ENCODE measurements at places on chromosomes 3 and 15.

DNA sequence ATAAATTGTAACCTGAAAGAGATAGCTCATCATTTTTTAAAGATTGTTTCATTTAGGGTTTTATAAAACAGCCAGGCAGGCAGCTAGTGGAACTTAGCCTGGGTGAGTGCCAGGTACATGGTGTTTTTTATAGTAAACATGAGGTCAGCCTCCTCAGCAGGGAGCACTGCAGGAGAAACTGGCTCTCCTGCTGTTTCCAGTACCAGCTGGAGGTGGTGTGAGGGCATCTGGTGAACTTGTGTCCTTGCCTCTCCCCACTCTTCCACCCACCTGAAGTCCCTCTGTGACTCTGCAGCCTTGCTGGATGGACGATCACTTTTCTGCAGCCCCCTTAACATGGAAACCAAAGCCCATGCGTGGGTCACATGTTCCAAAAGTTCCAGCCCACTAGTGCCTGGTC, 128.4 kb downstream of the FAM174B start:
- DNase-seq = no peak

DNA sequence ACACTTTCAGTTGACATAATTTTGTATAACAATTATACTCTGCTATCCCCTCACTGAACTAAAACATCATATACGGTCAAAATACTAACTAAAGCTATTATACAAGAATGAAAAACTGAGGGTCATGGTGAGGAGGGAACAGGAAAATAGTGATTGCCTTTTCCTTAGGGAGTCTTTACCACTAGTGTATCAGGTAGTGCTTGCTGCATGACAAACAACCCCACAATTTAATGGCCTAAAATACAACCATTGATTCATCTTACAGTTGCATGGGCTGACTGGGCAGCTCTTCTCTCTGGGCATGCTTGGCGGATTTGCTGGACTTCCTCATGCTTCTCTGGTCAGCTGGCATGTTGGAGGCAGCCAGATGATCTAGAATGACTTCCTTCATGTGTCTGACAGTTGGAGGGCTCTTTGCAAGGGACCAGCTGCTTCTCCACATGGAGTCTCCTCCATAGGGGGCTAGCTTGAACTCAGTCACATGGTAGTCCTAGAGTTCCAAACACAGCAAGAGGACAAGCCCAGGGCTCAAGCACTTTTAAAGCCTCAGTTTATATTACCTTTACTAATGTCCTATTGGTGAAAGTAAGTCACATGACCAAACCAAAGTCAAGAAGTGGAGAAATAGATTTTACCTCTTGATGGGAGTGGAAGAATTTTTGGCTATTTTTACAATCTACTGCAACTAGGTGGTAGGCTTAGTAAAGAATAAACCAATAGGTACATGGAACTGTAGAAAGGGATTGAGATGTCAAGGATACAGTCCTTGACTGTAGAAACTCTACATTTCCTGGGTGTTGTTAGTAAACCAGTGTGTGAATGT, 18.8 kb downstream of the THAP10 start:
- DNase-seq = no peak

GRCh38 chr3:68017069-68017468, 362.7 kb upstream of the SUCLG2 start:
- no peak for DNase-seq

- no peak for DNase-seq
Observed at GRCh38 chr3:46663591-46664135, 29.8 kb downstream of the ALS2CL start.

DNA sequence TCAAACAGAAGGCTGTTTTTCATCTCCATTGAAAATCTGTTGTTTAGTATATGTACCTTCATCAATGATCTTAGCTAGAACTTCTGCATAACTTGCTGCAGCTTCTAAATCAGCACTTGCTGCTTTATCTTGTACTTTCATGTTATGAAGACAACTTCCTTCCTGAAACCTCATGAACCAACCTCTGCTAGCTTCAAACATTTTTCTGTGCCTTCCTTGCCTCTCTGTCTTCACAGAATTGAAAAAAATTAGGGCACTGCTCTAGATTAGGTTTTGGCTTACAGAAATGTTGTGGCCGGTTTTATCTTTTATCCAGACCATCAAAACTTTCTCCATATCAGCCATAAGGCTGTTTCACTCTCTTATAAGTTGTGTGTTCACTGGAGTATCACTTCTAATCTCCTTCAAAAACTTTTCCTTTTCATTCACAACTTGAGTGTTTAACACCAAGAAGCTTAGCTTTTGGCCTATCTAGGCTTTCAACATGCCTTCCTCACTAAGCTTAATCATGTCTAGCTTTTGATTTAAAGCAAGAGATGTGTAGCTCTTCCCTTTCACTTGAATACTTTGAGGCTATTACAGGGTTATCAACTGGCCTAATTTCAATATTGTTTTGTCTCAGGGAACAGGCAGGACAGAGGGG, 78.6 kb downstream of the IGSF11 start:
- DNase-seq = no peak

DNA sequence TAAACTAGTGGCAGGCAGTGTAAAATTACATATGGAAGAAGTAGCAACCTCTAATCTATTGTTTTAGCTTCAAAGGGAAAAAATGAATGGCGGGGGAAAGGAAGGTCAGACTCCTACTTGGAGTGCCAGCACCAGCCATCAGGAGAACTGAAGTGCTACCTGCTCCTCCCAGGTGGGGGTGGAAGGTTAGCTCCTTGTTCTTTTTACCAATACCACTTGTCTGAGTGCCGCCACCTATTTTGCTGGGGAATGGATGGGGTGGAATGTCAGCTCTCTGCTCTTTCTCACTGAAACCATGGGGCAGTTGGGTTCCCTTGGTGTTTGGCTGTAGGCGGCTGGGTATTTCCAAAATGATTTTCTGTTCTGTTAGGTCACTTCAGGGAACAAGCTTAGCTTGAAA, 428.7 kb upstream of the EPHA3 start:
- no peak for DNase-seq

DNA sequence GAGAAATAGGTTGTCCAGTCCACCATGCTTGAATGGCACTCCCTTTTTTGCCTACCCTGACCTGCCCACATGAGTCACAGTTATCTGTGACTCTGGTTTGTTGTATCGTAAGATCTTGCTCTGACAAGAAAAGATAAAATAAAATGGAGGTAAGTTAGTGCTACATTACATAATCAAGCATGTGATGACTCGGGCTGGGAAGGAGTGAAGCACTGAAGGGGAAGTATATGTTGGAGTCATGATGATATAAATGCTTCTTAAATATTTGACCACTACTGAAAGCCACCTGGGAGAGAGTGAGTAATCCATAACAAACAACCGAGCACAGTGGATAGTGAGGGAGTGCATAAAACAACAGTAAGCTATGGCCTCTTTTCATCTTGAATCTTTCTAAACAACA, 124.4 kb downstream of the SHOX2 start:
- no peak for DNase-seq

GRCh38 chr15:101479851-101480612, 9.5 kb downstream of the PCSK6 start:
- DNase-seq = no peak

GRCh38 chr3:125605756-125606155, 10.5 kb upstream of the OSBPL11 start:
- DNase-seq = no peak

- no peak for DNase-seq
Observed at GRCh38 chr3:13045241-13045903, 27.9 kb downstream of the IQSEC1 start.

GRCh38 chr3:152373379-152373778, 104.7 kb downstream of the MBNL1 start:
- no peak for DNase-seq

DNA sequence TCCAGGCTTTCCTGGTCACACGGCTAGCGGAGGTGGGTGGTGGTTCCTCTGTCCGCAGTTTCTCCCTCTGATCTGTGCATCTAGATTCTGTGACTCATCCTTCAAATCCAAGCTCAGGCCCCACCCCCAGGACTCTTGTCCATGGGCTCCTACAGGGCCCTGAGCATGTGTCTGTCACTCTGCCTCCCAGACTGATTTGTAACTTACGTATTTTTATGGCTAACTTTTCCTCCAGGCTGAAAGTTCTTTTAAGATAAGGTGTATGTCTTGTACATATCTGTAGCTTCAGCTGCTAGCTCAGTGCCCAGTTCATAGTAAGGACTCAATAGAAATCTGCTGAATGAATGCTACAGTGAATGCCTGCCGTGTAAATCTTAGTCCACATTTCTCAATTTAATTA, 8.0 kb downstream of the ESYT3 start:
- DNase-seq = no peak

GRCh38 chr3:2802429-2802828, 307.7 kb downstream of the IL5RA start:
- no peak for DNase-seq

DNA sequence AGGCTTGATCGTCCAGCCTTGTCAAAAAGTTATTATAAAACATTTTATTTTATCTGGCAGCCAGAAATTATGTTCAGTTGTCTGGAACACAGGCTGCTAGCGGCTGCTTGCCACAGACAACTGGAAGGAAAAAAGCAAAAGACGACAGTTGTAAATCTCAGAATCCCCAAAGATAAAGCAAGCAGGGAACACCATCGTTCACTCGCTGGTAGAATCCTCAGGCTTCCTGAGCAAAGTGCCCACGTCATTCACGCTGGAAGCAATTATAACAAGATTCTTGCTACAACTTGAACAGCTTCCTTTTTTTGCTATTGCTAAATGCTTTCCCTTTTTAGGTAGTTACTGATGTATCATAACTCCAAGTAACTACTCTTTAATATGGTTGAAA, 33.6 kb downstream of the ADAMTS17 start:
- no peak for DNase-seq

- no peak for DNase-seq
Observed at GRCh38 chr3:17398959-17399551, 343.4 kb downstream of the TBC1D5 start.

DNA sequence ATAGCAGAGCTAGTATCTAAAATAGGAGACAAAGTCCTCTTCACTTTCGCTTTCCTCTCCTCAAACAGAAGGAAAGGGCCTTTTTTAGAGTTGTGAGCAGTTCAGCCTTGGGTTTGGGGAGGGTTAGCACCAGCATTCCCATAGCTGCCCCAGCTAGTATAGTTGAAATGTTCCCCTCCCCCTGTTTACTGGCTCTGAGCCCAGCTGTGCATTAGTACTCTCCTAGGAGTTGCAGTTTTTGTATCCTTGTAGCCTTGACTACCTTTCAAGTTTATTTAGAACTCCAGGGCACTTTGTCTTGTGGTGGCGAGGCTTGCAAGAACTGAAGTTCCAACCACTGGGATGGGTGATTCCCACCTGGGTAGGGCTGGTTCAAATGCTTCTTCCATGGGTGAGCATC, 245.1 kb upstream of the NAALADL2 start:
- DNase-seq = no peak

- no peak for DNase-seq
Observed at GRCh38 chr15:80940851-80941250, 48.8 kb downstream of the MESD start.

GRCh38 chr15:92667287-92667904, 11.8 kb upstream of the FAM174B start:
- no peak for DNase-seq

- no peak for DNase-seq
Observed at GRCh38 chr3:18334837-18335601, 90.1 kb downstream of the SATB1 start.

- DNase-seq = no peak
Observed at GRCh38 chr3:113812854-113813253, 25.7 kb upstream of the GRAMD1C start.

- DNase-seq = no peak
Observed at GRCh38 chr15:63973212-63974009, 72.9 kb downstream of the DAPK2 start.

- DNase-seq = no peak
Observed at GRCh38 chr3:58574106-58574505, 3.1 kb downstream of the FAM107A start.

DNA sequence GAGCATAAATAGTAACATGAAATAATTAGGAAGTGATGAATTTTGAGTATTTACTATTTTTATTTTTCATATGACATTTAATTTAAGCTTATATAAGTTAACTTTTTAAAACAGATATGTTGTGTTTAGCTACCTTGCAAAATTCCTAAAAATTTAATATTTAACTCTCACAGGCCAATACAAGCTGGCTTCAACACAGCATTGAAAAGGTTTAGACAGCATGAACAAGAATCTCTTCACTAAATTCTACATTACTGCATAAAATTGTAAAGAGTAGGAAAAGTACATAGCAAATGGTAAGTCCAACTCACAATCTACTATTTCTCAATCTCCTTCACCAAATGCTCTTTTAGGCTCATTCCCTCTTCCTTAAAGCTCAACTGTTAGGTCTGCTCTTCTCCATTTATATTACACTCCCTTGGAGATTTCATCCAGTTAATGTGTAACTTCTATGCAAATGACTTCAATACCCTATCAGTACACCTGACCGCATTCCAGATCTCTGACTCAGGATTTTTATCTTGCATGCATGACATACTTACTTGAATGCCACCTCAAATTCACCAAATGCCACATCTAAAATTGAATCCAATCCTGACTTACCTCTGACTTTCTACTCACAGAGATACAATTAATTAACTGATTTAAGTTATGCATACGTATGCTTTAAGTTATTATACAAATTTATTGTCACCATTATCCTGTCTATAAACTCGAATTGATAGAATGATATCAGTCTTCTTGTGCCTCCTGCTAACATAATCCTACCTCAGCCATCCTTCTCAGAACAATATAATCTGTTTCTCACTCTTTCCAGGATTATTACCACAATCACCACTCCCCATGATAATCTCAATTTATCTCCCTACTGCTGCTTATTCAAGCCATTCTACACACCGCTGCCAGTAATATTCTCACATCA, 127.0 kb downstream of the STAG1 start:
- DNase-seq = no peak

DNA sequence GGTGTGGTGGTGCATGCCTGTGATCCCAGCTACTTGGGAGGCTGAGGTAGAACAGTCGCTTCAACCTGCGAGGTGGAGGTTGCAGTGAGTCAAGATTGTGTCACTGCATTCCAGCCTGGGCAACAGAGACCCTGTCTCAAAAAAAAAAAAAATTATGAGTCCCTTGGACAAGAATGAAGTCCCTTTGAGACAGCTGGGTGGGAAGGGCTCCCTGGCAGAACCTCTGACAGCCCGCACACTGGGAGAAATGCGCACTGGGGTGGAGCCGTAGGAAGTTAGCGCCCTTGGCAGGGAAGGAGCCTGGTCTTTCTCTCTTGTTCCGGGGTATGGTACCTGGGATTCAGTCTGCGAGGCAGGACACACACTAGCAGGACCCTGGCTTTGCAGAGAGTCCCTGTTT, 51.4 kb downstream of the SLC30A4 start:
- no peak for DNase-seq

- DNase-seq = no peak
Observed at GRCh38 chr15:48781017-48781416, 29.9 kb downstream of the CEP152 start.

- no peak for DNase-seq
Observed at GRCh38 chr3:67946436-67946835, 292.0 kb upstream of the SUCLG2 start.

DNA sequence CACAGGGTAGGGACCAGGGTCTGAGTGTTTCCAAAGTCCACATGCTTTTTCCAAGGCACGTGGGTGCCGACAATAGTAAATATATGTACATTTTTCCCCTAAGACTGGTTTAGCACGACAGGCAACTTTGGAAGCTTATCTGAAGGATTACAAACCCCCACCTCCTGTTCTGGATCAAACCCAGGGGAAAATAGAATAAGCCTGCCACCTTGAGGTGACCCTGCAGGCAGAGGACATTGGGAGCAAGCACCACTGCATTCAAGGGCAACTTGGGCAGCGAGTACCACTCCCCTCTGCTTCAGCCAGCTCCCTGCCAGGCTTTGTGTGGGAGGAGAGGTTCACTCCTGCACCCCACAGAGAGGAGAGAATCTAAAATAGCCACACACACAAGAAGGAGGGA, 44.8 kb downstream of the KBTBD12 start:
- no peak for DNase-seq

GRCh38 chr3:94217406-94217805, 154.5 kb downstream of the NSUN3 start:
- DNase-seq = no peak

All from stimulated activated CD8-positive, alpha-beta memory T cell treated with anti-CD3 and anti-CD28 coated beads, Interleukin-4, amount 100 ng/mL, for 48 hours (primary cell).